ENCODE measurements at places on chromosomes 2 and 18.

- DNase-seq, result no peak
These were observed 192.2 kb downstream of the PLCL1 start for GRCh38 chr2:197996583-197996982.

GRCh38 chr2:15367715-15368114, 193.4 kb downstream of the NBAS start:
- DNase-seq, result no peak

DNA sequence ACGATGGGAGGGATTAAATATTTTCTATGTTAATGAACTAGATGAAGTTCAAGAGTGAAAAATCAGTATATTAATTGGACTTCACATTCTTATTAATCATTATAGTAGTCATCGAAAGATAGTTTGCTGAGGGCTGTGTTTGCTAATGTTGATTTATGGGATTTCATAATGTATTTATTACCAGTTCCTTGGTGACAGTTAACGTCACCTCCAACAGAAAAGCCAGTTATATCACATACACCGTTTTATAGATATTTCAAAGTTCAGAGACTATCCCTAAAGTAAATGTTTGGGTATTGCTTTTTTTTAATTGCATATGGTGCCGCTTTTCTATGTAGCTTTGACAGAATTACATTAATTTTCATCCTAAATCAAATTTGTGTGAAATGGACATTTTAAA, 49.4 kb upstream of the SP5 start:
- no peak for DNase-seq

GRCh38 chr2:169291517-169291916, 70.8 kb downstream of the LRP2 start:
- no peak for DNase-seq

- no peak for DNase-seq
These were observed 279.8 kb downstream of the RBM43 start for GRCh38 chr2:150981826-150982225.

DNA sequence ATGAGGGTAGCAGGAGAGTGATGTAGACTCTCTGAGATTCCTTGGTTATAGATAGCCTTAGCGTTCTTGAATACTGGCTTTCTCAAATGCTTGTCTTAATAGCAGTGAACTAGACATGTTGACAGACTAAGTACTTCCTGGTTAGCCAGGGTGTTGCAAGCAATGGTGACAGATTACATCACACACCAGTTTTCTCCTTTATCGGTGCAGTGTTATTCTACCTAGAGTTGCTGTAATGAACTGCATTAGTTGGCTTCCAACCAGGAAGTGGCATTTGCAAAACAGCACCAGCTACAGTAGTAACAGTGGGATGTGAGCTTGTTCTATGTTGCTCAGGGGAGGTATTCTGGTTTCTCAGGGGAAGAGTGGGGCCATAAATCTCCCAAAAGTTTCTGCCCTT, 582.2 kb upstream of the DDX18 start:
- DNase-seq, result no peak

- DNase-seq, result no peak
These were observed 3.4 kb upstream of the ASNSD1 start for GRCh38 chr2:189657867-189658266.

GRCh38 chr2:18441583-18441982, 118.9 kb downstream of the RDH14 start:
- DNase-seq, result no peak

DNA sequence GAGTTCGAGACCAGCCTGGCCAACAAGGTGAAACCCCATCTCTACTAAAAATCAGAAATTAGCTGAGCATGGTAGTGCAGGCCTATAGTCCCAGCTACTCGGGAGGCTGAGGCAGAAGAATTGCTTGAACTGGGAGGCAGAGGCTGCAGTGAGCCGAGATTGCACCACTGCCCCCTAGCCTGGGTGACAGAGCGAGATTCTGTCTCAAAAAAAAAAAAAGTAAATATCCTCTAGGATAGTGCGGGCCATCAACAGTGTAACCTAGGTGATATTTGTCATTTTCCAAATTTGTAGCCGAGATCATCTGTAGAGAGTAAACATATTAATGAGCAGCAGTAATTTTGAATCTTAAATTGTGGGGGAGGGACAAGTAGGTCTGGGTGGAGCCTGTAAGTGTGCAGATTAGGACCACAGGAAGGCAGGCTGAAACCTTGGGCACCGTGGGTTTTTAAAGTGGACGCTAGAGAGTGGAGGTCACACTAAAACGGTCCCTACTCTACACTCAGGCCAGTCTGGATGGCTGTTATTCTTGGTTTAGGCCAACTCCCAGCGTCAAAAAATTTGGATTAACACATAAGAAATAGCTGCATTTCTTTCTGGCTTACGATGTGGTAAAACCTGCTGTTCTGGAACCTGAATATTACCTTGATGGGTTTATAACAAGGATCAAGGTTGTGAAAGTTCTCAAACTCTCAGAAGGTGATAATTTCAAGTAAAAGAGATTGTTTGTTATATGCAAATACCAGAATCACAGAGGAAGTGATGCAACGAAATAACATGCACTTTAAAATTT, 22.7 kb upstream of the TET3 start:
- no peak for DNase-seq

DNA sequence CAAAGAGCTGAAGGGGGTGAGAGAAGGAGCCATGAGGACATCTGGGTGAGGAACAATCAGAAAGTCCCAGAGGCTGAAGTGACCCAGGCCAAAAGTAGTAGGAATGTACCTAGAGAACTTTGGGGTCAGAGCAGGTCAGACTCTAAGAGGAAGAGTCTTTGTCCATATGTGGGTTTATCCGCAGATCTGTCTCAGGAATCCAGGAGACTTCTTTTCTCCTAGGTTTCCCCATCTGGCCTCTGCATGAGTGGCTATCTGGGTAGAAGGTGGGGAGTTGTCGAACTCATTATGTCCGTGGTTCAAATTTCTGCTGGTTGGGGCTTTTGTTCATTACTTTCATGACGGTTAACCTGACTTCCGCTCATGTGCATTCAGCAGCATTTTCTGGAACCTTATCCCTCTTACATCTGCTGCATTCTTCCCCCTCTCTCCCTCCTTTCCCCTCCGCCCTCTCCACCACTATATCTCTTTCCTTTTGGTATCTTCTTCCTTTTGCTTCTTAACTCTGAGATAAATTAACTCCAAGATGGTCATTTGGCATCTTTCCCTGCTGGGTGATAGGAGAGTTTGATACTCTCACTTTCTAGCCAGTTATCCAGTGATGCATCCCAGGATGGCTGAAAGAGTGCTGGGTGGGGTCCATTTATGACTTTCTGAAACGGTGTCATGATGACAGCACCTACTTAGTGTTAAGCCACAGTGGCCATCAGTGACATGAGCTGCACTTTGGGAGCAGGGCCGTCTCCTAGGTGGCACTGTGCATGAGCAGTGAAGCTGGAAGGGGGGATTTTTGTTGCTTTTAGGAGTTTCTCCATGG, 2.1 kb downstream of the LIPG start:
- DNase-seq, result no peak

GRCh38 chr2:39413063-39413737, 23.9 kb downstream of the MAP4K3 start:
- DNase-seq, result no peak

DNA sequence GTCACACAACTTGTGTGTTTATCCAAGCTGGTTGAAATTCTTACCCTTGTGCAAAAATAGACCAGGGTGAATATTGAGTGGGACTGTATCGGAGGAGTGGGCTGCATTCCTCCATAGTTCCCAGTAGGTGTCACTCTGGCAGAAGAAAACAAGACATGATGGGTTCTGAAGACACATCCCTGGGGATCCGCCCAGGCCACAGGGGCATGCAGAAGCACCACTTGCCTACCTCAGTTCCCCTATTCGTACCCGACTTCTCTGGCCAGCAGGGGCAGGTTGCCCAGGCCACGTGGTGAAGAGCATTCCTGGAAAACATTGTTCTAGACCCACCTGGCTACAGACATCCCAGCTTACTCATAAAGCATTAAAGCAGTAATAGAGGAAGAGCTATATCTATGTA, 168.2 kb downstream of the FAM210A start:
- no peak for DNase-seq

GRCh38 chr2:17133052-17133671, 385.1 kb downstream of the RAD51AP2 start:
- DNase-seq, result no peak

DNA sequence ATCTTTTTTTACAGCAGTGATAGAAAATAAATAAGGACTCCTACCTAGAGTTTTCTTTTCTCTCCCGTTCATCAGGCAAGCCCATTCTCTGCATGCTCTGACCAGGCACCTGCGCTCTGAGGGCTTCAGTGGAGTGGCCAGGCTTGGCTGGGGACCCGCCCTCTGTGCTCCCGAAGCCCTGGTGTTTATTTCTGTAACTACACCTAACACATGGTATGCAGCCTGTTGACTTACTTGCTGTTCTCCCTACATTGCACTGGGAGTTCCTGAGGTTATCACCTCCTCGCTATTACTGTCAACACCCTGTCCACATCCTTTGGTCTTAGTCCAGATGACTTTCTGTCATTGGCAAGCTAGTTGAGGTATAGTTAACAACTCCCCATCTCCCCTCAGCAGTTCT, 317.7 kb downstream of the LPIN1 start:
- DNase-seq, result no peak

DNA sequence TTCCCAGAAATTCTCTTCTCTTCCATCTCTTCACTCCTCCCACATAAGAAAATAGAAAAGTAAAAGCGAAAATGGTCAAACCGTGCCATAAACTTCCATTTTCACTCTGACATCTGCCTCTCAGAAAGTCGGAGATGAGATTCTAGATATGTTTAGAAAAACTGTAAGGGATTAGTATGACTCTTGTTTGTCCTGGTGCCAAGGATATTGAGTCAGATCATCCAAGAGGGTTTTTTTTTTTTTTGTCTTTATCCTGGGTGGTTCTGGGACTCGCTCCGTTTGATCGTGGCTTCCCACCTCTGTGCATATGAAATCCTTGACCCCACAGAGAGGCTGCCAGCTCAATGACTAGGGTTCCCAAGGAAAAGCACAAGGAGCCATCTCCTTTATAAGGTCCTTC, 17.3 kb downstream of the EN1 start:
- DNase-seq, result peak; percentile 23

- DNase-seq, result no peak
These were observed 33.5 kb upstream of the CD226 start for GRCh38 chr18:69980982-69981804.

DNA sequence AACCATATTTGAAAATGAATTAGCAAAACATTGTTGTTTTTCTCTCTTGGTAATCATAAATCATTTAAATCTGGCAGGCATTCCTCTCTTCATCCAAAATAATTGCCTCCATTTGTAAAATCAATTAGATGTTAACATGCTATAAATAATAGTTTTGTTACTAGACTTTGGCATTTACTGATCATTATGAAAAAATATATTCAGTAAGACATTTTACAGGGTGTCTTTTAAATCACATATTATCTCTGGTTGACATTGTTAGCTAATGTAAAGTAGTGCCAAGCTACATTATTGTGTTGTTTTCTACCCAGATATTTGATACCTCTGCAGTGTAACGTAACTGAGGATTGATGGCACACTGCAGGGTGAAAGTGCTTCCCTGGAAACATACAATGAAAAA, 31.8 kb upstream of the DLX1 start:
- no peak for DNase-seq

DNA sequence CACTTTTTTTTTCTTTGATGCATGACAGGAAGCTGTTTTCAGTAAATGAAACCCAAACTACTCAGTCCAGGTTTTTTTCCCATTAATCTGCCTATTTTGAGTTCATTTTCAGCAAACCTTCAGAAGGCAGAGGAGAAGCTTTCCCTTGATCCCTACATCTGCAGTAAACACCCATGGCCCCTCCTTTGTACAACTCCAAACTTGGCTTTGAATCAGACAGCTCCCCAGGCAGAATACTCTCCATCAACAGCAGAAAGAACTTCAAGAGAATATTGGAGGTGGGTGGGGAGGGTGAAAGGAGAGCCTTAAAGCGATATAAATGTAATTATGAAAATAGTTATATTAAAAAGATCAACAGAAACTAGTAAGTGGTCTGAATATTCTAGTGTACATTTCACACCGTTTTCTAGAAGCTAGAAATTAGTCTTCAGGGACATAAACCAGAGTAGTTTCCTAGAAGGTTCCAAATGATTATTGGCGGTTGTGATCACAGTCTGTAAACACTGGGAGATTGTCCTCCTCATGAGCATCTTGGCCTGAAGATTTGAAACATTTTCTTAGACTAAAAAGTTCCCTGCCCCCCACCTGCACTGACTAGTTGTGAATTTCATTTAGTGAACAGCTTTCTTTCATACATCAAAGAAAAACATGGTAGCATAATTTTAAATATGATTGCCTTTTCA, 75.1 kb upstream of the STK39 start:
- DNase-seq, result no peak

DNA sequence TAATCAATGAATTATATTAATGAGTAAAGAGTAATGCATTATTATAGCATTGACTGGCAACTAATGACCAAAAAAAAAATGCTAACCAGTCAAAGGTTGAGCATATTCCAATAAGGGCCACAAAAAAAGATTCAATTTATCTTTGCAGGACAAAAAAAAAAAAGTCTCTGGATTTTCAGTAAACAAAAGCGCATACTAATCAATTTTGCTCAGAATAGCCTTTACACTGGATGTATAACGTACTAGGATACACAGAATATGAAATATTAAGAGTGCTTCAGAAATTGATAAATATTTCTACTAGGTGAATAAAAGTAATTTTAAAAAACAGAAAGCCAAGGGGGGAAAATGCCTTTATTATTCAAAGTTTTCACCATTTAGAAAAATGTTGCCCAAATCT, 74.4 kb downstream of the NBAS start:
- no peak for DNase-seq

- DNase-seq, result no peak
These were observed 87.6 kb downstream of the PLCL1 start for GRCh38 chr2:197891897-197892442.

DNA sequence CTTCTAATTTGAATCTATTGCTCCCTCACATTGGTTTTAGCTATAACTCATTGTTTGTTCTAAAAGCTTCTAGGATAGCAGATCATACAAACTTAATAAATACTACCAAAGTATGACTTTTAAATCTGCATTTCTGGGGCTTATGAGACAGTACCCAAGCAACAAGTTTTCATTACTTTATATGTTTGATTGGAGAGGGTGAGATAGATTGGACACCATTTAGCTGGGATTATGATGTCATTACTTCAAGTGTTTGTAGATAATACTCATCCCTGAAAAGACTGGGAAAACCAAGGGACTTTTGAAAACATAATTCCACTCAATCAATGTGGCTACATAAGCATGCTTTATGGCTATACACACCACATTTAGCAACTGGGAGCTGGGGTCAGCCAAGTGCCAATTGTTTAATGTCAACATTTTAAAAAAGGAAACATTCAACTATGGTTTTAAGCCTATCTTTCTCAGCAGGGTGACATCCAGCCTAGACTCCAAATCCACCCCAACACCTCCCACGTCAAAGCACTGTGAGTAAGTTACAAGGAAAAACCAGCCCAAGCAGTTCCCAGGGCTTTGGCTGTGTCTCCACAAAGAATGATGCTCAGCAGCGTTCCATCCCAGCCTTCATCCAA, 119.9 kb downstream of the ETAA1 start:
- DNase-seq, result peak; percentile 72

- DNase-seq, result no peak
These were observed 982.1 kb downstream of the TSN start for GRCh38 chr2:122737429-122738077.

- DNase-seq, result peak; percentile 69
These were observed 216.8 kb downstream of the CAMKMT start for GRCh38 chr2:44578471-44579093.

GRCh38 chr18:77366067-77366719, 116.5 kb downstream of the GALR1 start:
- no peak for DNase-seq

Measured in AG09309 (cell line).